ENCODE measurements at places on chromosomes 5 and 9.

GRCh38 chr5:2204366-2205184 is 321.9 kb upstream of the IRX4 start:
- no peak for DNase-seq

GRCh38 chr5:174022384-174023095 is 23.0 kb upstream of the NSG2 start:
- DNase-seq: no peak

- DNase-seq: no peak
These were observed 49.8 kb upstream of the FCN1 start for GRCh38 chr9:134967547-134967930.

GRCh38 chr9:68505681-68506409 is 34.8 kb downstream of the TMEM252 start:
- no peak for DNase-seq

- no peak for DNase-seq
These were observed 12.8 kb downstream of the SURF6 start for GRCh38 chr9:133323211-133323610.

GRCh38 chr5:173239233-173239593 is 4.2 kb upstream of the NKX2-5 start:
- no peak for DNase-seq

DNA sequence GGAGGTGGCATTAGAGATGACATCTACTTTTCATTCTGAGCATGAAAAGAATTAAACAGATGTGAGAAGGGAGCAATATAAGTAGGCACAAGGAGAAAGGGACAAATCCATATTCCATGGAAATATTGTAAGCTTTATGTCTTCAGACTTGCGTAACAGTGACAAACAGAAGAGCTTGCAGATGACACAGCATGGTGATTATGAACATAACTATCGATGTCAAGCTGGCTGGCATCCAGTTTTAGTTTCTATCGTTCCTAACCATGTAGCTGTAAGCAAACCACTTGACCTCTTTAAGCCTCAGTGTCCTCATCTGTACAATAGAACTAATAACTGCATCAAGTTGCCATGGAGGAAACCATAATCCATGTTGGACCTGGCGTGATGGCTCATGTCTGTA is 246.7 kb upstream of the ADRA1B start:
- DNase-seq: no peak

- DNase-seq: no peak
These were observed 2062.2 kb upstream of the CDH6 start for GRCh38 chr5:29131285-29131684.

DNA sequence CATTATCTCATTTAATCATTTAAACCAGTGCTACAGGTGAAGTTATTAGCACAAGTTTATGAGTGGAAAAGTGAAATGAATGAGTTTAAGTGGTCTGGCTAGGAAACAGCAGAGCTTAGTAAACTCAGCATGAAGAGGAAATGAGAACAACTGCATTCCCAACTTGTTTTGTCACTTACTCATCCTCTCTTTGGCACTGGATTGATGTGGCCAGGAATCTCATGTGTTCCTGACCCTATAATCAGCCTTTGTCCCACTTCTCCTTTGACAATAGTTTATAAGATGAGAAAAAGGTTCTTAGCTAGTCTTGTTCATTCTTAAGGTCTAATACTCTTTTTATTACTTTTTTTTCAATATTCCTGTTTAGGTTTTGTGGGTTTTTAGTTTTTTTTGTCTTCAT is 559.2 kb upstream of the TLE4 start:
- DNase-seq: peak; percentile 72

DNA sequence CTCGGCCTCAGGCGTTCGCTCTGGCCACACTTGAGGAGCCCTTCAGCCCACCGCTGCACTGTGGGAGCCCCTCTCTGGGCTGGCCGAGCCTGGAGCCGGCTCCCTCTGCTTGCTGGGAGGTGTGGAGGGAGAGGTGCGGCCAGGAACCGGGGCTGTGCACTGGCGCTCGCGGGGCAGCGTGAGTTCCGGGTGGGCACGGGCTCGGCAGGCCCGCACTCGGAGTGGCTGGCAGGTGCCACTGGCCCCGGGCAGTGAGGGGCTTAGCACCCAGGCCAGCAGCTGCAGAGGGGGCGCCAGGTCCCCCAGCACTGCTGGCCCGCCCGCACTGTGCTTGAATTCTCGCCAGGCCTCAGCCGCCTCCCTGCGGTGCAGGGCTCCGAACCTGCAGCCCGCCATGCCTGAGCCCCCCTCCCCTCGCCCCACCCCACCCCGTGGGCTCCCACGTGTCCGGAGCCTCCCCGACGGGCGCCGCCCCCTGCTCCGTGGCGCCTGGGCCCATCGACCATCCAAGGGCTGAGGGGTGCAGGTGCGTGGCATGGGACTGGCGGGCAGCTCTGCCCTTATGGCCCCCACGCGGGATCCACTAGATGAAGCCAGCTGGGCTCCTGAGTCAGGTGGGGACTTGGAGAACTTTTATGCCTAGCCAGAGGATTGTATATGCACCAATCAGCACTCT is 138.2 kb downstream of the PDZD2 start:
- no peak for DNase-seq

DNA sequence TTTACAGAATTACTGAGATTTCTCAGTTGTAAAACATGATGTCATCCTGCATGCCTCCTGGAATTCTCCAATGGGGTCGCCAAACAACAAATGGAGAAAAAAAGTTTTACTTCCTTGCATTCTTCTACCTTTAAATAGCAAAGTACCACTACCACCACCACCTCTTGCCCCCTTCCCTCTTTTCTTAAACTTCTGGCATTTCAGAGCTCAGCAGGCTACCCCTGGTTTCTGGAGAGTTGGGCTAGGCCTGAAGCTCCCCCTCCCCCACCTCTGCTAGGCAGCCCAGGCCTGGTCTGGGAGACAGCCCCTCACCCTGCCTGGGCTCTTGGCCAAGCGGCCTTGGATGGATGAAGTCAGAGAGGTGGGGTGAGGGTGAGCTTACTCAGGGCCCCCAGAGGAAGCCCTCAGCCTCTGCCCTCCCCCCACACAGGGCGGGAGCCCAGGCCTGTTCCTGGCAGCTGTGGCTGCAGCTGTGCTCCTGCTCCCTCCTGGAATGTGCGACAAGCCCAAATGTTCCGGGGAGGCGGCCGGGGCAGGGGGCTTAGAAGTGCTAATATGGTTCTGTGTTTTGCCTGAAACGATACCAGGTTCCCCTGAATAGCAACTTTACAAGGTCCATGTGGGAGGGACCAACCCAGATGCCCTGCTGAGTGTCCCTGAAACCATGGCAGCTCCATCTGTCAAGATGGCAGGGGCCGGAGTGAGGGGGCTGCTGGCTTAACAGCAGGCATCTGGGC is 6.0 kb upstream of the CCIN start:
- DNase-seq: no peak

- DNase-seq: no peak
These were observed 55.5 kb upstream of the SPATA31C2 start for GRCh38 chr9:88193766-88194165.

DNA sequence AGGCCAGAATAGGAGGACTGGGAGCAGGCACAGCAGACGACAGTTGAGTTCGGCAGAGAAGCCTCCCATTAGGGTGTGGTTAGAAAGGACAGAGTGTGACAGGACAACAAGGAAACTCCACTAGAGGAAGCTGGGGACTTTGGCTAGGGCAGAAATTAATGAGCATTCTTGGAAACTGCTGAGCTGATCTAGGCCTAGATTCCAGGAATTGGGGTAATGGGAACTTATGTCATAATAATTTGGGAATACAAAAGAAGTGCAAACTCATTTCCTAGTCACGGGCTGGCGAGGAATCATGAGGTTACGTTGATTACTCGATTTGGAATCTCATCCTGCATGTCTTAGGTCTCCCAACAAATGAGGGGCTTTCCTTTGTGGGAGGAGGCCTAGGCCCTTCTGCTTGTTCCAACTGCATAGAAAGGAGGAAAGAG is 144.6 kb upstream of the RPS23 start:
- no peak for DNase-seq

GRCh38 chr5:131084436-131084835 is 80.6 kb downstream of the HINT1 start:
- DNase-seq: no peak

DNA sequence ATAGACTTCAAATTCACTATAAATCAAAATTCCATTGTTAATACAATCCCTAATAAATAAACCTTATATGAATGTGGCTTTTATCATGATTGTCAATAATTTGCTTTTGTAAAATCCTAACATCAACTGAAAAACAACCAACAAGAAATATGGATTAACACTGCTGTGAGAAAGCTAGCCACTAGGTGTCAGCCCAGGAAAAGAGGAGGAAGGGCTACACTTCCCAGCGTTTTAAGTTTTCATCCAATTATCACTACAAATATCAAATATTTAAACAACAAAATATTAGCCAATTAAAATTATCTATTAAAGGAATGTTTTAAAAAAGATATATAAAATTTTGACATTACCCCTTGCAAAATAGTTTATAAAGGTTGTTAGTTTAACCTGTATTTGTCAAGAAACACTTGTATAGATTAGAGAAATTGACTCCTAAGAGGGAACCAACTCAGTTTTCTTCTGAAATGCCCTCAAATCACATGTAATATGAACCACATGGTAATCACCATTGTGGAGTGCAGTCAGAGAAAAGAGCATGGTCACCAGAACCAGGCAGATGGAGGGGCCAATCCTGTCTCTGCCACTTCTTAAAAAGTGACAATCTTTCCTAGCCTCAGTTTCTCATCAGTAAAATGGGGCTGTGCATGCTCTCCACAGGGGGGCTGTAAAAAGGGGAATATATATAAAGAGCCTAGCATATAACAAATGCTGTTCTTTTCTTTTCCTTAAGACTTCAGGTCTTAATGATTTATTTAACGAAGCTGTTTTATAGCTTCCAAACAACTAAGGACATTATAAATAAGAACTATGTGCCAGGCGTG is 188.2 kb downstream of the CRB2 start:
- peak; percentile 10 for DNase-seq

DNA sequence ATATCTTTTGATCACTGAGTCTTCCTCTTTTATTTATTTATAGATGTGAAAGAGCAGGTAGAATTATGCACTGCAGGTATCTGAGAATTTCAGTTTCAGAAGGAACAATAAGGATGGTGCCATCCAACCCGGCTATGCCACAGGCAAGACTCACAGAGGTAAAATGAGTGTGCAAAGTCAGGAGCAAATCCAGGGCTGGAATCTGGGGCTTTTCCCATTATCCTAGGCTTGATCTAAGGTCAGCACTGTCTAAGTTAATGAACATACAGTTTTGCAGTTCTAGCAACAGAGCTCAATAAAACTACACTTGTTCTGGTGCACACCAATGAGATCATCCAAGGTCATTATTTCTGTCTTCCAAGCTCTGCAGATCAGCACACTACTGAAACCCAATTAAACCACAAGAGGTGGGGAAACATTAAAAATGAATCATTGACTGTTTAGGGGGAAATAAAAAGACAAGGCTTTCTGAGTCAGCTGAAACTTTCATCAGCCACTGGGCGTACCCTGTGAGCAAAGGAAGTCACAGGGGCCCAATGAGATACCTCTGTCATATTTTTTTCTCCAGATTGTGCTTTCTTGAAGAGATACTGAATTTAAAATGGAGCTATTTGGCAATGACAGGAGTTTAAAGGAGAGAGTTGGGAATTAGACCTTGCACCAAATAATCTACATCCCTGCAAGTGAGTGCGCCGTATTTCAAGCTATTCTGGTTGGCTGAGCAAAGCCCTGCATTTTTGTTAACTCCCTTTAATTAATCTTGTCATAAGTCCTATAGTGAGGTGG is 662.2 kb upstream of the ZNF608 start:
- DNase-seq: peak; percentile 81

DNA sequence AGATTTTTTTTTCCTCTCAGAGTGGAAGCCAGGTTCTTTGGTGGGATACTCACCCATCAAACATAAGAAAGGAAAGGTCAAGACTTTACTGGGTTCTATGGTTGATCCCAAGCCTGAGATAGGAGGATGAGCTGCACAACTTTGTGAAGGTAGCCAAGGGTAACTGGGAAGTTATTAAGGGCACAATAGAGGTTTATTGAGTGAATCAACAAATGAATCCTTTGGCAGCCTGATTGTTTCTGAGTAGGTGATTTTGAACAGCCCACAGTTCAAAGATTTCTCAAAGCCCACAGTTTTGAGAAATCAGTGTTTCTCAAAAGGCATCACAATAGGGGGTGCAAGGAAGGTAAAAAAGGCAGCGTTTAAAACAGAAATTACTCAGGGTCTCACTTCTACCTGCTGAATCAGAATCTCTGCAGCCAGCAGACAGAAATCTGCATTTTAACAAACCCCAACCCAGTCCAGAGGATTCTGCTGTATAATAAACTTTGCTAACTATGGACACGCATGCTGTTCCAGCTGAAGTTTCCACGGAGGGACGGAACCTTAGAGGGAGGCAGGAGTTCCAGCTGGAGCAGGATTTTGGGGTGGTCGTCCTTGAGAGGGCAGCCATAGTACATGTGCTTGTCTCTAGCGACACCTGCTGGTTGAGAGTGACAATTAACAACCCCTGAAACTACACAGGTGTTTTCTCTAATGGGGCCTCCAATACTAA is 32.7 kb upstream of the FSD1L start:
- no peak for DNase-seq

DNA sequence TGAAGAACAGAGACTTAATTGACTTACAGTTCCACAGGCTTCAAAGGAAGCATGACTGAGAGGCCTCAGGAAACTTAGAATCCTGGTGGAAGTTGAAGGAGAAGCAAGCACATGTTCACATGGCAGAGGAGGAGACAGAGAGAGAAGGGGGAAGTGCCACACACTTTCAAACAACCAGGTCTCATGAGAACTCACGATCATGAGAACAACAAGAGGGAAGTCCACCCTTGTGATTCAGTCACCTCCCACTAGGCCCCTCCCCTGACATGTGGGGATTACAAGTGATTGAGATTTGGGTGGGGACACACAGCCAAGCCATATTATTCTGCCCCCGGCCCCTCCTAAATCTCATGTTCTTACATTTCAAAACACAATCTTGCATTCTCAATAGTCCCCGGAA is 19.5 kb downstream of the NR3C1 start:
- DNase-seq: no peak

GRCh38 chr9:13387734-13388067 is 108.2 kb upstream of the MPDZ start:
- DNase-seq: no peak

GRCh38 chr9:110752766-110753165 is 84.2 kb downstream of the MUSK start:
- peak; percentile 95 for DNase-seq

GRCh38 chr5:137128012-137128411 is 371.1 kb downstream of the SPOCK1 start:
- no peak for DNase-seq

- DNase-seq: no peak
These were observed 142.9 kb upstream of the MSX2 start for GRCh38 chr5:174581479-174581878.

- DNase-seq: no peak
These were observed 71.0 kb downstream of the MED10 start for GRCh38 chr5:6307304-6307703.

- DNase-seq: no peak
These were observed 47.5 kb downstream of the COL27A1 start for GRCh38 chr9:114202849-114203248.

- no peak for DNase-seq
These were observed 1.5 kb upstream of the SLC23A1 start for GRCh38 chr5:139384591-139385051.

Data from HFFc6 (cell line).